ENCODE measurements at places on chromosomes 5 and 9.

GRCh38 chr9:93026640-93027039 lies 31.9 kb upstream of the SUSD3 start:
- no peak for DNase-seq

DNA sequence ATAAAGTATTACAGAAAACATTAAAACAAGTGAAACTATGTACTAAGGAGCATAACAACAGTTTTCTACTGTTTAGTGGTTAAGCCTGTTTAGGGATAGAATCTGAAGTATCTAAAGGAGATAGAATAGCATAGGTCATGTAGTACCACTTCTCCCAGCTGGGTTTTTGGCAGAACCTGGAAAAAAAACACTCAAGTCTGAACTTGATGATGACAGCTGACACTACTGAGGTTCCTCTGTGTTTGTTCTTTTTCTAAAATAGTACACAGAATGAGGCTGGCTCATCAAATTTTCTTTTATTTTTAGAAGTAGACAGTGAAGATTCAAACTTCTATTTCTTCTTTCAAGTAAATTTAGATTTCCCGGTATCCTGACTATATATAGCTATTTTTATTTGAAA lies 203.8 kb upstream of the ACO1 start:
- no peak for DNase-seq

GRCh38 chr5:149708981-149709594 lies 21.0 kb upstream of the PPARGC1B start:
- no peak for DNase-seq

- DNase-seq = no peak
These were observed 283.1 kb downstream of the SMARCA2 start for GRCh38 chr9:2298217-2298616.

GRCh38 chr9:20409321-20410092 lies 212.8 kb downstream of the MLLT3 start:
- no peak for DNase-seq

DNA sequence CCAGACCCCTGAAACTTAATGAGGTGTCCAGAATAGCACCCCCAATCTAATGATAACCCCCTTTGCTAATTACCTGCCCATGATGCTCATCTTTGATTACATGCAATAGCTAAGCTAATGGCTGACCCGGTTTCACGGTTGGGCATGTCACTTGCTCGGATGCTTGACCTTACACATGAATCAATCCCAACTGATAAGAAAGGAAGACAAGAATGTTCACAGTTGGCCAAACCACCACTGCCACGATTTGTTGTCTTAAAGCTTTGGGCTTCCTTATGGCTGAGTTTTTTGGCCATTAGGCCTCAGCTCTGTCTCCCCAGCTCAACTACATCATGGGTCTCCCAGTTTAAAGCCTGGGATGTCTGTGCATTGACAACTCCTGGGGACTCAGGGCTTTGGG lies 53.1 kb upstream of the TGFBR1 start:
- no peak for DNase-seq

- no peak for DNase-seq
These were observed 121.2 kb upstream of the MAP1B start for GRCh38 chr5:71986101-71986500.

DNA sequence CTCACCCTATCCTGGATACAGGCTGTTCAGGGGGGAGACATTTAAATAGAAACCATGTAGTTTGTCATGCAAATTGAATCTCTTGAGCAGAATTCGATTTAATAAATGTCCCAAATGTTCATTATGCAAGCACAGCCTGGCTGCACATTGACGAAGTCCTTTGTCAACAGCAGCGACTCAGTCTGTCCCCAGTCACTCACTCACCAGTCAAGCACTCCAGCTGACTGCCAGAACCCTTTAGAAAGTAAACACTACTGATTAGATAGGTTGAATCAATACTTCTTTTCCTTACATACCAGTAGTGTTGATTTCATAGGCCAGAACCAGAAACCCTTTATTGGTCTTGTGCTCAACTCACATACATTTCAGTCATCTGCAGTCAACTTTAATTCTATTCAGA lies 27.5 kb downstream of the CDH6 start:
- no peak for DNase-seq

GRCh38 chr5:92041911-92042660 lies 659.0 kb upstream of the ARRDC3 start:
- no peak for DNase-seq

- DNase-seq = no peak
These were observed 45.3 kb upstream of the PPP3R2 start for GRCh38 chr9:101639785-101640665.

GRCh38 chr5:159331093-159331973 lies 1.0 kb upstream of the IL12B start:
- DNase-seq = peak; percentile 73

- no peak for DNase-seq
These were observed 15.1 kb upstream of the EPB41L4B start for GRCh38 chr9:109335929-109336328.

DNA sequence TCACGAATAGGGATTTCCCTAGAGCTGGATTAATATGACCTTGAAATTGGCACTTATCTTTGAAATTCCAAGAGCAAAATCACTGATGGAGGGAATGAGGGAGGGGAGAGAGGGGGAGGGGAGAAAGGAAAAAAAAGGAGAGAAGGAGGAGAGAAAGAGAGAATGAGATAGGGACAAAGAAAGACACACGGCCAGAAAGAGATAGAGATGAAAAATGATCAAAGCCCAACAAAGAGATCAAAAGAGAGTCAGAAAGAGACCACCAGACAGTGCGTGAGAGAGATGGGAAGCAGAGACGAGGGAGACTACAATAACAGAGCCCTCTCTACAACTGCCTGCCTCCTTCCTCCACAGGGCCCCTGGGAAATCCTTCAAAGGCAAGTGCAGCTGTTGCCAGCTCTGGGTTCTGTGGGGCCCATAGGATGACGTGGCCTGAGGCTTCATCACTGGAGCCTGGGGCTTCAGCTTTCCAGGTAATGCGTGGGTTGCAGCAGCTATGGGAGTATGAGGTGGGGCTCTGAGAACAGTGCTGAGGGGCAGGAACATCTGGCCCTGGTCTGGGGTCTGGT lies 58.3 kb upstream of the SHB start:
- DNase-seq = no peak

DNA sequence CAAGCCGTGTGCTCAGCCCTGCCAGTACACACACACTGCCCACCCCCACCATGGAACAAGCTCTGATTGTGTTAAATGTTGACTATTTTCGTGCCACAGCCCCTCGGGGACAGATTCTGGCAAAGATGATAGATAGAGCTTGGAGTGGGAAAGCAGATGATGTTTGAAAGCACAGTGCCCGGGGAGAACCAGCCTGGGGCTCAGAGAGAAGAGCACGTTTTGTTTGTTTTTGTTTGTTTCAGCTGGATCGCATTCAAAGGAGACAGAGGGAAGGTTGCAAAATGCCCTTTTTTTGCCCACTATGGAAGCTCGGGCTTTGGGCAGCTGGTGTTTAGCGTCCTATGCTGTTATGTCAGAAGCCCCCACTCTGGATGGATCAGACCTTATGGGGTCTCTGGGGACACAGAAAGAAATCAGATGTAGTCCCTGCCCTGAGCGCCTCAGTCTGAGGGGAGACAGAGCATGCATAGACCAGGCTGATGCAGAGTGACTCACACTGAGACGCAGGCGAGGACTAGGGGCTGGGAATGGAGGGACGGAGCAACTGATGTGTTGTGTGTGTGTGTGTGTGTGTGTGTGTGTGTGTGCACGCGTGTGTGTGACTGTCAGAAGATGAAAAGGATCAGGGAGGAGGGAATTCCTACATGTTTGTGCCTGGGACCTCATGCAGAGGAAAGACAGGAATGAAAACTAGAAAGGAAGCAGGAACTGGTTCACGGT lies 229.7 kb downstream of the MELK start:
- DNase-seq = no peak

GRCh38 chr9:23820451-23821374 lies 5.3 kb downstream of the ELAVL2 start:
- peak; percentile 60 for DNase-seq

DNA sequence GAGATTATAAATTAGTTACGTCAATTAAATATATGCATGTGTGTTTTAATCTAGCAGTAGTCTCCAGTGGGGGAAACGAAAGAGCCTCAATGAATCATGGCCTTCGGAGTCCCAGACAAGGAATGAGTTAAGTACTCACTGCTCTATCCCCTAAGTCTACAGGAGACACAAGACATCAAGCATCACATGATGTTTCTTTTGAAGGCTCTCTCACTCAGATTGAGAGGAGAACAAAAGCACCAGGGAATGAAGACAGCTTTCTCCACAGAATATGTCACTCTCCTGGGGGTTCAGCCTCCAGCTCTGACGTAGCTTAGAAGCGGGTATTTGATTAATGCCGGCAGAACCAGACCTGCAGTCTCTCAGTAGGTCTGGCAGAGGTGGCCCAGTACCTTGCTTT lies 381.4 kb downstream of the ACTL7B start:
- no peak for DNase-seq

- DNase-seq = no peak
These were observed 492.5 kb downstream of the ACTL7B start for GRCh38 chr9:108363311-108363710.
